ENCODE measurements at places on chromosomes 2 and 18. TPM values are rescaled to one million over a fixed set of nuclear protein-coding genes. Genes with fewer than 3 reads are reported as not detected.
A peak's percentile ranks its signal among the peaks of the same experiment; 100 is the strongest.

DNA sequence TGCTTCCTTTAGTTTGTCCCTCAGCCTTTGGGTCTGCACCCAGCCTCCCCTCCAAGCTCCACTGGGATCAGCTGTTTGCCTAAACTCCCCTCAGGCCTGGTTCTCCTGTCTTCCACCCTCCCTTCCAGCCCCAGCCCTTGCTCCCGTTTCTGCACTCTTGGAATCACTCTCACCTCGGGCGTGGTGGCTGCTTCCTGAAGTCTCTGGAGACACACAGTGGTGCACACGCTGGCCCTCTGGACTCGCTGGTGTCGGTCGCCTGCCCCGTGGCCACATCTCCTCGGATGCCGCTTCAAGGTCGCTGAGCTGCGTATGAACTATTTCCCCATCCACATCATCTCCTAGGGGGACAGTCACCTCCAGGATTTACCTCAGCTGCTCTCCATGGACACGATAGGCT, 46.3 kb downstream of the PSMG2 start:
- peak; percentile 18 for DNase-seq

GRCh38 chr2:96320728-96321622, 4.1 kb upstream of the ITPRIPL1 start:
- no peak for DNase-seq

GRCh38 chr2:202750763-202751427, 116.1 kb downstream of the FAM117B start:
- no peak for DNase-seq

Gene NPC1
- 13.3 TPM for total RNA-seq

DNA sequence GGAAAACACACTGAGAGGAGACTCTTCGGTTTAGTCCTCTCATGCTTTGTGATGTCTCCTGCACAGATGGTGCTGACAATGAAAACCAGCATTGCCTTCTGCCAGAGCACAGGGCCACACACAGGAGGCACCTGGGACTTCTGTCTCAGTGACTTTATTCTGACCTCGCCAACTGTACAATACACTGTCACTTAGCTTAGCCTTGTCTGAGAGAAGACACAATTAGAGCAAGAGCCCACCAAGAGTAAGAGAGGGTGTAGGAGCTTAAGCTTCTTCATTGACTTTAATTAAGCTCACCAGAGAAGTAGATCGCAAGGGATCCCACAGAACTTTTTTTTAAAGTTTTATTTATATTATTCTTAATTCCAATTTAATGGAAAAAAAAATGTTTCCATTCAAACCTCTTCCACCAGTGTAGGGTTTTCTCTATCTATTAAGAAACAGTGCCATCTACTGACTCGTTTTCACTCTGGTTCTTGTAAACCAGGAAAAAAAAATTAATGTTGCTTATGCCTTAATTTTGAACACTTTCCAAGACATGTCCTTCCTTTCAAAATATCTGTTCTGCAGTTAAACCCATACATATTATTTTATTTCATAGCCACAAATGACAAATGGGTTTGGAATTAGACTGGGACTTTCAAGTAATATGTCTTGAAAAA, 42.4 kb upstream of the DDX18 start:
- no peak for DNase-seq

DNA sequence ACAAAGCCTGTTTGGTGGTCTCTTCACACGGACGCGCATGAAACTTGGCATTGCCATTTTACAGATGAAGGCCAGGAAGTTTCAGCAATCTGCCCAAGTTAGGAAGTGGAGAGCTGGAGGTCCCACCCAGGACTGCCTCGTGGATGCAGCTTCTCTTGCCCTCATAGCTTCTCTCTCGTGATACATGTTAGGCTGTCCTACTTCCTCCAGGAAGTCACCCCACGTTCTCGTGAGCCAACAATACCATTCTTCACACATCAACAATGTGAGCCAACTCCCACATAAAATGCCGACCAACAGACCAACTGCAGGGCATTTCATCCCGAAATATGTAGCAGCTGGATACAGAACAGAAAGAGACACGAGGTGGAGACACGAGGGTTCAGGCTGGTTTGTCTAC, 85.3 kb downstream of the MREG start:
- no peak for DNase-seq
